Colonic mucosa (tissue), 4 donors: ENCODE measurements at places on chromosomes 7 and 10. TPM values are rescaled to one million over a fixed set of nuclear protein-coding genes. Genes with fewer than 3 reads are reported as not detected.

GRCh38 chr7:91880016-91880412 is 488 bp downstream of the MTERF1 start:
- peak overlapping the region; percentile 28 for H3K27ac ChIP-seq
- no peak for DNase-seq
- H3K27me3 ChIP-seq: no peaks in the 10 kb centered on the region
- no peaks in the 10 kb centered on the region for H3K4me1 ChIP-seq
- H3K4me3 ChIP-seq: peak overlapping the region; percentile 74

The LRRD1 gene
- total RNA-seq: not detected

The CHST15 gene
- 4.7 TPM for total RNA-seq

DNA sequence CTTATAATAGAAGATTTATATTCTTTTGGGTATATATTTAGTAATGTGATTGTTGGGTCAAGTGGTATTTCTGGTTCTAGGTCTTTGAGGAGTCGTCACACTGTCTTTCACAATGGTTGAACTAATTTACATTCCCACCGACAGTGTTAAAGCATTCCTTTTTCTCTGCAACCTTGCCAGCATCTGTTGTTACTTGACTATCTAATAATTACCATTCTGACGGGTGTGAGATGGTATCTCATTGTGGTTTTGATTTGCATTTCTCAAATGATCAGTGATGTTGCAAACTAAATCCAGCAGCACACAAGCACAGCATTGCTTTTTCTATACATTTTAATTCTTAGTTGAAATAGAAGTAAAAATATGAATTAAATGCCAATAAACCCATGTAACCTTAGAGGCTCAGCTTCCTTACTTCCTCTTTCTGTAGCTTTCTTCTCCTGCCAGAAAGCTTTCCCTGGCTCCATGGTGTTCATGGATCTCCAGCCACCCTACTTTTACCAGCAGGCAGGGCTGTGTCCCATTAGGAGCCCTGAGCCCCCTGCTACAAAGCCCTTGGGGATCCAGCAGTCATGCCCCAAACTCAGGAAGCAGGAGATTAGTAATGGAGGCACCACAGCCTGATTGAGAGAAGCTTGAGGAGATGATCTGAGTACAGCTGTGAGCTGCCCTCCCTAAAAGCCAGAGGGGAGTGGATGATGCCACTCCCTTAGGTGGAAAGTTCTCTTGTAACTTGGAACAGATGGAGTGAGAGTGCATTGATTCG is 158.6 kb downstream of the TMEM178B start:
- H3K4me1 ChIP-seq: no peaks in the 10 kb centered on the region
- no peak overlapping the region for H3K27ac ChIP-seq
- no peaks in the 10 kb centered on the region for H3K27me3 ChIP-seq
- H3K36me3 ChIP-seq: no peaks in the 10 kb centered on the region
- no peak overlapping the region for H3K4me3 ChIP-seq

The NANOS1 gene
- 0.30 TPM for total RNA-seq

The UTF1 gene
- not detected for total RNA-seq

DNA sequence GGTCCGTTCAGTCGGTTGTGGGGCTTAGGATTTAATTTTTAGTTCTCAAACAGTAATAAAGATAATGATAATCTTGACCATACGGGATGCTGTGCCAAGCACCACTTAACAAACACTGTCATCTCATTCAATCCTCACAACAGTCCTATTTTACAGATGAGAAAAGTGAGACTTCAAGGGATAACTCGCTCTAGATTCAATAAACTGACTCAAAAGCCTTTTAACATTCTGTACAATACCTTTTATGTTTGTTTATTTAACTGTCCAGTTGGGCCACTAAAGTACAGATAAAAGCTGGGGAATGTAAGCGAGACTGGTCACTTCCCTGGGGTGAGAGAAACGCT is 437 bp upstream of the CFAP69 start:
- H3K27ac ChIP-seq: no peak overlapping the region
- H3K4me3 ChIP-seq: peak overlapping the region; percentile 95
- no peaks in the 10 kb centered on the region for H3K4me1 ChIP-seq

DNA sequence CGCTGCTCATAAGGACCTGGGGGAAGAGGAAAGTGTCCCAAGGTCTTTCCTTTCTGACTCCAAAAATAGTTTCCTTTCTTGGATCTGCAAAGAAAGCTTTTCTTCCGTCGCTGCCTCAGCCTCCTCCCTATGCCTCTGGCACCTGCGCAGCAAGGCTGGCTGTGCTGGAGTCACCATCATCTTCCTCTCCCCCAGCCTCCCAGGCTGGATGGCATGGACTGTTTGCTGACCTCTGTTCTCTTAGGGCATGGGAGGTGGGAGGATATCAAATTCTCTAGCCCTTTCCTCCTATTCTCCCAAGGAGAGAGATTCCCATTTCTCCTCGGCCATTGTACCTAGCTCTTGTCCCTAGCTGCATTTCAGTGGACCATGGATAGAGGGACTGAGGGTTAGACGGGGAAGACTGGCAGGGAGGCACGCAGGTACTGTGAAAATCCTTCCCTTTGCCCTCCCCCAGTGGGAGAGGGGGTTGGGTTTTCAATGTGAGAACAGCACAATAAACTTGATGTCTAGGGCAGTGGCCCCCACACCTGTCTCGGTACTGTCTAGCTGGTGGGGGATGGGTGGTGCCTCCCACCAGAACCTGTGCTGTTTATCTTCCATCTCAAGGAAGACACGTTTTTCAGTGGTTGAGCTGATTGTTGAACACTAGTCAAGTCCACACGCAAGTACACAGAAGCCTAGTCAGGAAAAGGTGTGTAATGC is 2.6 kb downstream of the PPP1R35 start:
- no peak overlapping the region for H3K27ac ChIP-seq
- no peak for DNase-seq
- H3K27me3 ChIP-seq: no peaks in the 10 kb centered on the region
- no peak overlapping the region for H3K4me3 ChIP-seq
- peaks cover 10% of the 10 kb centered on the region for H3K4me1 ChIP-seq
- H3K36me3 ChIP-seq: peaks cover 5% of the 10 kb centered on the region

DNA sequence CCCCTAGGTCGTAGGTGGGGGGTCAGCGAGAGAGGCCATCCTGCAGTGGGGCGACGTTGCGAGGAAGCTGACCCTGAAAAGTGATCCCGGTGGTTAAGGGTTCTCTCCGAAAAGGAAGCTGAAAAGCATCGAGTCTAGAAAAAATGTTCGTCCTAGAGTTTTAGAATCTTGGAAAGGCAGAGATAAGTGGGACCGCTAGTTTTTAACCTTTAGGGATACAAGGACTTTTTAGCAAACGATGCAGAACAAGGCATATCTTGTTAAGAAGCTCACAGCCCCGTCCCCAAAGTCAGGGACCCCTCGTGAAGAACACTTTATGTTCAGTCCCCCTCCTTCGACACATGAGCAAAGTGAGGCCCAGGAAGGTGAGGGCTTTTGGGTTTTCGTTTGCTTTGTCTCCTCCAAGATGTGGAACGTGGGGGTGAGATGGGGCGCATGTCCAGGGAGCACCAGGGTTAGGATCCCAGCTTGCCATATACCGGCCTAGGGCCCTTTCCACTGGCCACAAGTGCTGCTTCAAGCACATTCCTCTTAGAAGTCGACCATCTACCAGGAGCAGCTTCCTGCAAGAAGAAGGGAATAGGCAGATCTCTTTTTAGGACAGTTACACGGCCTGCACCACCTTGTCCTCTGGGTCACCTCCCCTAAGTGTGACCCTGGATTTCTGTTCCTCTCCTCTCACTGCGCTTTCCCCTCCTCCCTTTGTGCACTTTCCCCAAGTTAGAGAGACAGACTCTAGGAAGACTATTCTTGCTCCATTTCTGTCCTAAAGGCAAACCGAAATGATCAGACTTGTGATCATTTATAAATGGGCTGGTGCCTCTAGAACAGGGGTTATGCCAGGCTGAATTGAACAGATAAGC is 969 bp downstream of the SLC35G1 start:
- DNase-seq: no peak
- peak overlapping the region; percentile 89 for H3K4me3 ChIP-seq
- no peaks in the 10 kb centered on the region for H3K27me3 ChIP-seq
- H3K27ac ChIP-seq: no peak overlapping the region
- H3K4me1 ChIP-seq: no peaks in the 10 kb centered on the region

GRCh38 chr10:101783736-101784118 is 481 bp upstream of the NPM3 start:
- peaks cover 11% of the 10 kb centered on the region for H3K36me3 ChIP-seq
- H3K4me1 ChIP-seq: peaks cover 20% of the 10 kb centered on the region
- peak overlapping the region; percentile 8 for H3K27ac ChIP-seq
- DNase-seq: no peak

DNA sequence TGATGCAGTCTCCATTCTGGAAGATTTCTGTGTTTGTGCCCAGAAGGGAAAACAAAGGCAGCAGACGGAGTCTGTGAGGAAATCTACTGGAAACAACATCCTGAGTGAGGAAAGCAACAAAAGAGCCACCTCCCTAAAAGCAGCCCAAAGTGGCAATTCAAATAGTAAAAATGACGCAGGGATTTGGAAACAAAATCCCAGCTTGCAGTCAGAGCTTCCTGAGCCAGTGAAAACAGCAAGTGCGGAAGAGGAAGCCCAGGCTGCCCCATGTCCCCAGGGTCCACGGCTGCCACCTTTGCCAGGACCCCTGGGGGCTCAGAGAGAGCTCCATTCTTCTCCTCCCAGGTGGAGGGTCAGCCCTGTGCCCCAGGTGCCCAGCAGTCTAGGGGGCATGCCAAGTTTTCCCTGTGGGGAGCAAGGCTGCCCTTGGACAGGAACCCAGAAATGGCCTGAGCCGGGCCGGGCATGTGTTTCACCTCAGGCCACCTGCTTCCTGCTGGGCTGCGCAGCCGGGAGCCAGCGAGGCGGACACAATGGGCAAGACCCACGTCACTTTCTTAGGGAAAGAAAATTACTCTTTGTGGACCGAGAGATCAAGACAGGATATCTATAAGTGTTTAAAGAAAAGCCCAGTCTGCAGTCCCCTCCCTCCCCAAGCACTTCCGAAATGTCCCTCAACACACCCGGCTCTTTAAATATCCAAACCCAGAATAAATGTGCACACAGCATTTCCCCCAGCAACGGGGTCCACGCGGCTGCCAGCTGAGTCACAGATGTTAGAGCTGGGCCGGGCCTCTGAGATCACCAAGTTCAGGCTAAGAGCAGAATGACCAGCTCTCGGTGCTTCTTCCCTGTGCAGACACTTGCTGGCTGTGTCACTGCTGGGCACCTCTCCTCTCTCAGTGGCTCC is 231.1 kb downstream of the ARHGAP12 start:
- H3K27me3 ChIP-seq: no peaks in the 10 kb centered on the region
- peak; percentile 55 for DNase-seq
- H3K4me3 ChIP-seq: no peak overlapping the region
- no peaks in the 10 kb centered on the region for H3K4me1 ChIP-seq

The CD36 gene
- total RNA-seq: 26.5 TPM

The TMEM176B gene
- total RNA-seq: 256 TPM

The UPK3BL2 gene
- 9.0 TPM for total RNA-seq

The WNT2 gene
- total RNA-seq: 0.11 TPM
